ENCODE measurements at places on chromosomes 7 and 10. TPM values are rescaled to one million over a fixed set of nuclear protein-coding genes. Genes with fewer than 3 reads are reported as not detected.

The FIGNL1 gene
- 18.4 TPM for total RNA-seq

The IFIT2 gene
- total RNA-seq, result 0.80 TPM

The C10orf95 gene
- total RNA-seq, result 0.18 TPM

The KCNIP2 gene
- total RNA-seq, result 7.7 TPM

The TMEM130 gene
- total RNA-seq, result not detected

The BNIP3 gene
- total RNA-seq, result 29.9 TPM

The PLEKHS1 gene
- total RNA-seq, result not detected

The STYXL1 gene
- total RNA-seq, result 46.3 TPM

The OR9A2 gene
- total RNA-seq, result not detected

The LRRN3 gene
- total RNA-seq, result not detected

The PRKCQ gene
- 24.0 TPM for total RNA-seq

The CYP17A1 gene
- not detected for total RNA-seq

The PTN gene
- total RNA-seq, result 1.7 TPM

The GRB10 gene
- total RNA-seq, result 164 TPM

The LBX1 gene
- not detected for total RNA-seq

The INTS1 gene
- total RNA-seq, result 109 TPM

The LRRD1 gene
- 0.59 TPM for total RNA-seq

The RBM20 gene
- 1.0 TPM for total RNA-seq

The MYO1G gene
- total RNA-seq, result 0.13 TPM

The AGAP3 gene
- total RNA-seq, result 206 TPM

The ARHGEF35 gene
- 6.1 TPM for total RNA-seq

The VENTX gene
- 0.23 TPM for total RNA-seq

The HOXA6 gene
- not detected for total RNA-seq

Data from endothelial cell (in vitro differentiated cells).